Heart left ventricle (tissue), 16 donors: ENCODE measurements at places on chromosomes 16 and 17. TPM values are rescaled to one million over a fixed set of nuclear protein-coding genes. Genes with fewer than 3 reads are reported as not detected.

OR1F1 gene
- not detected for polyA plus RNA-seq

SPN gene
- 0.67 TPM for polyA plus RNA-seq

SLFN14 gene
- not detected for polyA plus RNA-seq

FNDC8 gene
- not detected for polyA plus RNA-seq

SLFN11 gene
- polyA plus RNA-seq, result 6.4 TPM

CLEC18A gene
- polyA plus RNA-seq, result 0.08 TPM

TMEM114 gene
- polyA plus RNA-seq, result not detected

CA5A gene
- polyA plus RNA-seq, result not detected

GRCh38 chr17:76927982-76928381, 59.8 kb downstream of the MGAT5B start:
- no peak for DNase-seq

- no peak for DNase-seq
Measured at GRCh38 chr17:27751622-27752490, 48.5 kb downstream of the NOS2 start.

DNA sequence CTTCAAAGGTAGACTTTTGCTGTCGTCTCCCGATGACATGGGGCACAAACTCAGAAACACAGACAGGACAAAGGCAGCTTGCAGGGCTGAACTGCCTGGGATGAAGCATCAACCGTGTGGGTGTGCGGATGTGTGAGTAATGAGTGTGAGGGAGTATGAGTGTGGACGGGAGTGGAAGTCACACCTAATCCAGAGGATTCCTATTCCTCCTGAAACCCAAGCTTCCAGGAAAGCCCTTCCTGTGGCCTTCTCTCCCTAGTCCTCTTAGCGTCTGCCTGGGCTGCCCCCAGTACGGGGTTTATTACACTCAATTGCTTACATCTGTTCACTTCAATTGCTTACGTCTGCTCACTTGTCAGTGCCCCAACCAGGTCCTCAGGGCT, 2.3 kb upstream of the IL4R start:
- no peak for DNase-seq

- DNase-seq, result no peak
Measured at GRCh38 chr16:28136751-28137434, 73.4 kb upstream of the GSG1L start.

DNA sequence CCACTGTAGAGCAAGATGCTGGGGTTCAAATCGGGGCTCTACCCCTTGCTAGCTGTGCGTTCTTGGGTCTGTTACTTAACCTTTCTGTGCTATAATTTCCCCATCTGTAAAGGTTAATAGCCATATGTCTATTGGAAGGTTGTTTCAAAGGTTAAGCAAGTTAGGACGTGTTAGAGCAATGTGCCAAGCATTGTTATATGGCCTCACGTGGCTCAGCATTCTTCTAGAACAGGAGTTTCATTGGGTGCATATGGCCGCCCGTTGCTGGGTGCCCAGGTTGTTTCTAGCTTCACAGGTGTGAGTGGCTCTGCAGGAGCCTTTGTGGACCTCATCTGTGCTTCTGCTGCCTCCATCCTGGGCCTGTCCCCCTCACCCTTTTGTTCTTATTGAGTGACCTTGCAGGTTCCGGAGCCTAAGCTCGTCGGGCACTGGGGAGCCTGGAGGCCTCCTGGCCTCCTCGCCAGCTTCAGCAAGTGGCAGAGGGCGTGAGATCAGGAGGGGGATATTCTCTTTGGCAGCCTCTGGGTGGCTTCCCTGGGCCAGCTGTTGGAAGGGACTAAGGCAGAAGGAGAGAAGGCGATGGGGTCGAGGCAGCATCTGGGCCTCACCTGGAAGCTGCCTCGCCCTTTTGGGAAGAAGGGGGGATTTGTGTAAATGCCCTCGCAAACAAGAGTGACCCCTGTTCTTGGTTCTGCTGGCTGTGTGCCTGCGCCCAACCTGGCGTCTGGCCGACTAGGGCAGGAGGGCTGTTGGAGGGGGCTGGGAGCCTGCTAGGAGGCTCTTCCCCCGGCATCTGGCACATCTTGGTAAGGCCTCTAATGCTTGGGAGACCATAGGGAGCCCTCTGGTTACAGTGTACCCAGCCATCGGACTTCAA, 80.2 kb upstream of the CIBAR2 start:
- DNase-seq, result no peak

DNA sequence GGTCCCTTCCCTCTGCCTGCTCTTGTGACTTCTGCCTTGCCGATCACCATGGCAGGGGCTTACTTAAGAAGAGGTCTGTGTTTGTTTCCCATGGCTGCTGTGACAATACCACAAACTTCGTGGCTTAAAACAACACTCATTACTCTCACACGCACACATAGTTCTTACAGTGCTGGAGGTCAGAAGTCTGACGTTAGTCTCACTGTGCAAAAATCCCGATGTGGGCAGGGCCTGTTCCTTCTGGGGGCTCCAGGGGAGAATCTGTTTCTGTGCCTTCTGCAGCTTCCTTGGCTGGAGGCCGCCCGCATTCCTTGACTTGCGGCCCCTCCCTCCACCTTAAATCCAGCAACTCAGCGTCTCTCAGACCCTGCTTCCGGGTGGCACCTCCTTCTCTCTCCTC, 249.2 kb upstream of the GSE1 start:
- DNase-seq, result no peak

DNA sequence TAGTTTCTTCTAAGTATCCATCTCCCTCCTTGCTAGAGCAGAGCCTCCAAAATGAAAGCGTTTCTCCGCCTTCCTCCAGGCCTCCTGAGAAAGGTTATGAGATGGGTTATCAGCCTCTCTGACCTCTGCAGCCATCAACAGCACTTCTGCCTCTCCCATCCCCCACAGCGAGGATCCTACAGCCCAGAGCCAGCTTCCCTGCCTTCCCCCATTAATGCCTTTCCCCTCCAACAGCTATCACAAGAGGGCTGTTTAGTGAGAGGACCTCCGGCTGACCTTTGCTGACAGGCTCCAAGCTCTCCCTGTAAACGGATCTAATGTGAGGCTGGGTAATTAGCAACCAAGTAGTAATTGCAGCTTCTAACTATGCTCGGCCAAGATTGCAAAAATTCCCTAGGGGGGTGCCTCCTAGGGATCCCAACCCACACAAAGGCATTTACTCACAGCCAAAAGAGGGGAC, 55.8 kb downstream of the ZFHX3 start:
- peak; percentile 51 for DNase-seq

DNA sequence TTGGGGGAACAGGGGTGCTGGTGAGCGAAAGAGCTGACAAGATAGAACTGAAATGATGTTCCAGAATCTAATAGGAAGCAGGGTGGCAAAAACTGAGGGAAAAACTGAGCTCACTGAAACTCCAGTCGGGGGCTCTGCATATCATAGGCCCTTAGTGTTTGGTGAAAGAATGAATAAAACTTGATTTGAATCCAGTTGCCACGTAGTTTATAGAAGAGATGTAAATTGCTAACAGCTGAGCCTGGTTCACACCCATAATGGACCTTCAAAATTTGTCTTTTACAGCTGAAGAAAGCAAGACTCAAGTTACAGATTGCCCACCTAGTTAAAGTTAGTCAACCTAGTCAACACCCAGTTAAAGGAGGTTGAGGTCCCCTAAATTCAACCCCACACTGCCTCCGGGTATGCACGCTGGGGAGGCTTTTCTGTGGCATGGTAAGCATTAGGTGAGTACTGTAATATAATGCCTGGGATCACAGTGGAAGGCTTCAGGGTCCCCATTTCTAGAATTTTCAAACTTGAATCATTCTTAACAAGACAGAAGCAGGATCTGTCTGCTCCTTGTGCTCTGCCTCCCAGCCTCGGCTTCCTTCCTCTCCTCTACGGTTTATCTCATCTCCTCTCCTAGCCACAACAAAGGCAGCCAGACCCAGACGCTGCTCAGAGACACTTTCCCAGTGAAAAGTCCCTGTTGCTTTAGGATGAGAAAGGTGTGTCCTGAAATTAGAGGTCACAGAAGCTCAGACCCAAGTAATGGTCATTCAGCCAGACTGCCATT, 26.9 kb upstream of the SUPT4H1 start:
- DNase-seq, result no peak

DNA sequence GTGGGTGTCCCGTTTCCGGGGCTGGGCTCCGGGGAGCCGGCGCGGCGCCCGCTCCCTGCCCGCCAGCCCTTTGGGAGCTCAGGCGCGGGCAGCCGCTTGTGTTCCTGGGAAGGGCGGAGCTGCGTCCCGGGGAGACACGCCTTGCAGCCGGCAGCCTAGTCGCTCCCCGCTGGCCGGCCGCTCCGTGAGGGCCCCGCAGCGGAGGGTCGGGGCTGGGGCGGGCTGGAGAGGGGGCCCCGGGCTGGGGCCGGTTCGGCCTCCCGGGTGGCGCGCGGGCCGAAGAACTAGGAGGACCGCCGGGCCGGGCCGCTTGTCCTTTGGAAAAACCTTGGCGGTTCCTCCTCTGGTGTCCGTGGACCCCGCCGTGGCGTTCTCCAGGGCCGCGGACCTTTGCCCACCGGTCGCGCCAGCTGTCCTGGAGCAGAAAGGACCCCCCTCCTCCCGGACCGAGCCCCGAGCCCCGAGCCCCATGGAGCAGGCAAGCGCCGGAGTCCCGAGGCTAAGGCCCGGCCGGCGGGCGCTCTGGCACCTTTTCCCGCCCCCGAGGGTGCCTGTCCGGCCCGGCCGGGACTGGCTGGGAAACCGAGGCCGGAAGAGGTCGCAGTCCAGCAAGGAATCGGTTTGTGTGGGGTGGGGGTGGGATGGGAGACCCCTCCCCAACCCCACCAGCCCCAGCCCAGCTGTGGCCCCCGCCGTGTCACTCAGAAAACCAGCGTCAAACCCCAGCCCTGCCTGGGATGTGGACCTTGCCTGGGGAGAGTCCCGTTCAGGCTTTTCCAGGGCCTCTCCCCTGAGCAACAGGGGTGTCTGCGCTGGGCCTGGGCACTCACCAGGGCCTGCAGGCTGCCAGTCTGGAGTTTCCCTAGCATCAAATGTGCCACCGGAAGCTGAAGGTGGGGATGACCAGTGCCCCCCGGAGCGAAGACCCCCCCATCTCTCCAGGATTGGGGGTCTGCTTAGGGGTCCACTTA, 6.8 kb upstream of the TBC1D3B start:
- DNase-seq, result peak; percentile 83

- DNase-seq, result no peak
Measured at GRCh38 chr16:88276591-88276990, 106.2 kb upstream of the ZNF469 start.

GRCh38 chr17:40364121-40364861, at the start of gene GJD3:
GJD3 (minus strand) TSS chr17:40364737; CDS start chr17:40363815, 922 bp downstream.
- peak; percentile 53 for DNase-seq

- no peak for DNase-seq
Measured at GRCh38 chr17:12302711-12303110, 282.0 kb downstream of the MAP2K4 start.

GRCh38 chr17:67386965-67387551, 10.0 kb downstream of the PITPNC1 start:
- DNase-seq, result no peak

DNA sequence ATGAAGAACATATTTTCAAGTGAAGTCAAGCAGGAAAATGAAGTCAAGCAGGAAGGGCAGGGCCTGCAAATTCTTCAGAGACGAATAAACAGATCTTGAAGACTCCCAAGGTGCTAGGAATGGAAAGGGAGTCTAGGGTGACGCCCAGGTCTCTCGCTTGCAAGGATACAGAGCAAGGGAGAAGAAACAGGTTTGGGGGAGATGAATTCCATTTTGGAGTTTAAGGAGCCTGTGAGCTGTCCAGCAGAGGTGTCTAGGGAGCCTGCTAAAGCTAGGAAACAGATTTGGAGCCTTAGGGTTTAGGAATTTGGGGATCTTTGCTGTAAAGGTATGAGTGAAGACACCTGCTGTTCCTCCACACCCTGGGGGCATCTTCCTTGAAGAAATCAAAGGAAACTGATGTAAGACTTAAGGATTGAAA, 2.0 kb upstream of the UNKL start:
- DNase-seq, result no peak

DNA sequence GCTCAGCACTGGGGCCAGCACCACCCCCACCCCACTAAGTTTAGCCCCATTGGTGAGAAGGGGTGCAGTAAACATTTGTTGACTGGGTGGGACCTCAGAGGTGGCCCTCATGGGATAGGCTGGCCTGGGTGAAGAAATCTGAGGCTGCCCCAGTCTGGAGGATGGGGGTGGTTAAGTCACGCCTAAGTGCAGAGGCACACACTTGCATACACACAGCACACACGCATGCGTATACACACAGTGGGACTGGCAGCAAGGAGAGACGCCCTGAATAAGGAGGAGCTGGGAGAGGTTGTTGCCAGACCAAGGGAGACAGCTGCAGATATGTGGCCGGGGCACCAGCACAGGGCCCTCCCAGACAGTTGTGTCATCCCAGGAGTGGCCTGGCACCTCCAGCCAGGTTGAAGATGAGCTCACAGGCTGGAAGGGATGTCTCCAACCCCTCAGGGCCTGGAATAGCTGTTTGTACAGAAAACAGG, 3.0 kb upstream of the BCAR1 start:
- DNase-seq, result no peak

DNA sequence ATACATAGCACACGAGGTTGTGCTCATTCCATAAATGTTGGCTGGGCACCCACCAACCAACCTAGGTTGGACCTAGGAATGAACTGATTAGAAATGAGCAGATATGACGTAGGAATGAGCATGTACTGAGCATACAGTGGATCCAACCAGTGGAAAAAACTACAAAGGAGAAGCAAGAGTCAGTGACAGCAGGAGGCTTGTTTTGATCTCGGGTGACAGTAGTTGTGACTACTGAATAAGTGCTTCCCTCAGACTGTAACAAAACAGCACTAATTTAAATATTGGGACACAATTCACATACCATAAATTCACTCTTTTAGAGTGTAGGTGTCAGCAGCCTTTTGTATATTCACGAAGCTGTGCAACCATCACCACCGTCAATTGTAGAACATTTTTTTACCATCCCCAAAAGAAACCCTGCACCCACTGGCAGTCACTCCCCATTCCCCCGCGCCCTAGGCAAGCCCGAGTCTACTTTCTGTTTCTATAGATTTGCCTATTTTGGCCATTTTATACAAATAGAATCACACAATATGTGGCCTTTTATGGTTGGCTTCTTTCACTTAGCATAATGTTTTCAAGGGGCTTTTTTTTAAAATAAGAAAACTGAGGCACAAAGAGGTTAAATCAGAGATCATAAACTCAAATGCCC, 7.0 kb downstream of the VAC14 start:
- DNase-seq, result no peak

GRCh38 chr16:23801378-23801777, 34.4 kb upstream of the PRKCB start:
- DNase-seq, result peak; percentile 65

DNA sequence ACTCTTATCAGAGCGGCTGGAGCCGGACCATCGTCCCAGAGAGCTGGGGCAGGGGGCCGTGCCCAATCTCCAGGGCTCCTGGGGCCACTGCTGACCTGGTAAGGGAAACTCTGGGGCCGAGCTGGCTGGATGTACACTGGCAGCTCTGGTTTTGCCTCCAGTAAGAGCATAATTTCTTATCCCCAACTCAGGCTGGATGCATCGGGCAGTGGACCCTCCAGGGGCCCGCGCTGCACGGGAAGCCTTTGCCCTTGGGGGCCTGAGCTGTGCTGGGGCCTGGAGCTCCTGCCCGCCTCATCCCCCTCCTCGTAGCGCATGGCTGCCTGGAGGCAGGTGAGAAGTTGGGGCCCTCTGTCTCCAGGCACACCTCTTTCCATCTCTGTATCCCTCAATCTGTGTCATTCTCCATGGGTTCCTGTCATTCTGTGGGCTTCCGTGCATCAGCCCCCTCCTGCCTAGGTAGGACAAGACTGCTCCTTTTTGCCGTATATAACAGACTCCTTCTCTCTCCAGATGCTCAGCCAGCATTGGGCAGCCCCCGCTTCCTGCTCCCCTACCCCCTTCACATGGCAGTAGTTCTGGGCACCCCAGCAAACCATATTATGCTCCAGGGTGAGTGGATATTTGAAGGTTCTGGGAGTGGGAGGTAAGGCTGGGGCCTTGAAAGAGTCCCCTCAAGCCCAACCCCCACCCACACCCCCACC, 9.4 kb upstream of the TMEM88 start:
- DNase-seq, result no peak

- DNase-seq, result no peak
Measured at GRCh38 chr17:64001091-64001579, 3.0 kb downstream of the PRR29 start.
